Left renal pelvis (tissue), 4 donors: ENCODE measurements at places on chromosomes 11 and 22. TPM values are rescaled to one million over a fixed set of nuclear protein-coding genes. Genes with fewer than 3 reads are reported as not detected.
A peak's percentile ranks its signal among the peaks of the same experiment; 100 is the strongest.

Gene HTATIP2
- 2.0 TPM for polyA plus RNA-seq

Gene IGLL1
- 1.5 TPM for polyA plus RNA-seq

Gene SLC16A8
- 2.2 TPM for polyA plus RNA-seq

Gene SCGB1C1
- not detected for polyA plus RNA-seq

Gene TCN1
- polyA plus RNA-seq = 0.57 TPM

Gene MMP27
- not detected for polyA plus RNA-seq

GRCh38 chr11:64659417-64660144 is 63.4 kb downstream of the NRXN2 start:
- no peak for DNase-seq

- DNase-seq = no peak
These were observed 48.2 kb downstream of the HORMAD2 start for GRCh38 chr22:30128511-30128910.

DNA sequence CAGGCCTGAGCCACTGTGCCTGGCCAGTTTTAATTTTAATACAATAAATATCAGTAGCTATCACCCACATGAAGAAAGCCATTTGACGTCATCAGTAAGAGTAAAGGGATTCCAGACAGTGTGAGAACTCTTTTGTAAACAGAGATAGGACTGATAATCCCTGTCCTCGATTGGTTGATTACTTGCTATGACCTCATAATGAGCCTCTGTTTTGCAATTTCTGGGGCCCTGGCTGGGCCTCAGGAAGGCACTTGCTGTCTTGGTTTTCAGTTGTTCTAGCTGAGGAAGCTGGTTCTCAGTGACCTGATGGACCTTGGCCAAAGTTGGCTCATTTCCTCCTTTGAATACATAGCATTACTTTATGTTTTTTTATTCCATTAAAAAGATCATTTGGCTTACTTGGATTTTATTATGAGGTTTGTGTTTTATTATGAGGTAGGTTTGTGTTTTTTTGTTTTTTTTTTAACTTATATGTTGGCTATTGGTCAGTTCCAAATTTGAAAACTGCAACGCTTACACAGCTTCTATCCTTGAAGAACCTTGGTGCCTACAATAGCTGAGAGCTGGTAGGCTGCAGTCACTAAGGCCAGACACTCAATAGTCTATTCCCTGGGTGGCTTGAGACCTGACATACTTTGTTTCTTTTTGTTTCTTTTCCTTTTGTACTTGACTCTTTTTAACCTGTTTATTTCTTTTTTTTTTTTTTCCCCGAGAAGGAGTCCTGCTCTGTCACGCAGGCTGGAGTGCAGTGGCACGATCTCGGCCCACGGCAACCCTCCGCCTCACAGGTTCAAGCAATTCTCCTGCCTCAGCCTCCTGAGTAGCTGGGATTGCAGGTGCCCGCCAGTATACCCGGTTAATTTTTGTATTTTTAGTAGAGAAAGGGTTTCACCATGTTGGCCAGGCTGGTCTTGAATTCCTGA is 20.0 kb downstream of the MARK2 start:
- no peak for DNase-seq

- no peak for DNase-seq
These were observed 80.9 kb upstream of the CSNK2A3 start for GRCh38 chr11:11433960-11434359.

DNA sequence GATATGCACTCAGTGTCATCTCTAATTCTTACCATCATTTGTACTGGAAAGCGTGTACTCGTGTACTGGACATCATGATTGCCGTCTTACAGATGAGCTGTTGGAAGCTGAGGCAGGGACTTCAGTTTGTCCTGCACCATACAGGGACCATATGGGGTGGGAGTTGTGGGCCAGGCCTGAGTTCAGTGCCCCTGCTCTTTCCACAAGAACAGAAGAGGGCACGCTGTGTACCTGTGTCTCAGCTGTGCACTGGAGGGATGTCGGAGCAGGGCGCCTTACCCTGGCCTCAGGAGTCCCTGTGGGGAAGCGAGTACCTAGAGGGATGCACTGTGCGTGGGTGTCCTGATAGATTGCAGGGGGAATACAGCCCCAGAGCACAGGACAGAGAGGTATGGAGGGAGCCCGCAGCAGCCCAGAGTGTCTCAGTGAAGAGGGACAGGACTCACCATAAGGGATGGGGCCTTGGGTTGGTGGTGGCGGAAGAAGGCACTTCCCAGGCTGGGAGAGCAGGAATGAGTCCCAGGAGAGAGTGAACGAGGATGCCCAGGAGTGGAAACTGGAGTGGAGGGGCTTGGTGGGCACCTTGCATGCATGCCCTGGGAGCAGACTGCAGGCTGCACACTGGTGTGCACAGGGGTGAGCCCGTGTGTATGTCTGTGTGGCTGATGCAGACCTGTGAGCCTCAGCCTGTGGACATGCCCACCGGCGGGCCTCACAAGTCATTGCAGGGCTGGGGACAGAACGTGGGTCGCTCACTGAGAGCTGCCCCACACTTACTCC is 329.7 kb downstream of the TBC1D22A start:
- DNase-seq = no peak

- no peak for DNase-seq
These were observed 6.3 kb upstream of the MCHR1 start for GRCh38 chr22:40673017-40673416.

DNA sequence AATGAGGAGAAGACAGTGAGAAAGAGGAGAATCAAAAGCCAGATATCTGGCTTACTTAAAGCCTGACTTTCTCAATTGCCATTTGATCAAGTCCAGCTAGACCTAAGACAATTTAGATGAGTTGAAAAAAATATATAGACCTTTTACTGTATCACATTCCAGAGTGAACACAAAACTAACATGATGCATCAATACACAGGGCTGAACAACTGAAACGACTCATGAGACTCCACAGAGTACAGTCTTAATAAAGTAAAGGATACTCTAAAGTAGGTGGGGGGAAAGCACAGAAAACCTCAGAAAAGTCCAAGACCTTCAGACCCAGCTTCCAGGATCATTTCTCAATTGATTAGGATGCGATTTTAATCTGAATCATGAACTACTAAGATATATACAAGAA is 95.3 kb upstream of the OR9G4 start:
- DNase-seq = no peak

- no peak for DNase-seq
These were observed 107.0 kb upstream of the THY1 start for GRCh38 chr11:119529936-119530335.

GRCh38 chr11:9103542-9104276 is 12.3 kb upstream of the SCUBE2 start:
- DNase-seq = no peak

- no peak for DNase-seq
These were observed 17.1 kb downstream of the APOL4 start for GRCh38 chr22:36184433-36185025.

- no peak for DNase-seq
These were observed 180.9 kb downstream of the KIF18A start for GRCh38 chr11:27926981-27927481.

GRCh38 chr22:36757668-36758211 is 18.2 kb downstream of the IFT27 start:
- no peak for DNase-seq

DNA sequence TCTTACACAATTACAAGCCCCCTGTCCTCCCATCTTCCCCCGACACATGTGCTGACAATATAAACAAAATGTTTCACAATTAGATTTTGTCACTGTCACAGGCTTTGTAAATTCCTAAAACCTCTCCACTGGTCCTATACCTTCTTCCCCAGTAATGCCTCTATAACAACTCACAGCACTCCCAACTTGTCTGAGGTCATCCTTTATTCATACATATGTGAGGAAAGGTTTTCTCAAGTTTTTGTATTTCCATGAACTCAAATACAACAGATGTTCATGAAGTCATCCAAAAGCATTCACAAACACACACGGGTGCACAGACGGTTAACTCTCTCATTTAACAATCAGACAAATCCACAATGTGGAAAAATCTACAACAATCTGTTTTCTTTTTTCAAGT is 1.9 kb downstream of the OR52H1 start:
- DNase-seq = no peak

- no peak for DNase-seq
These were observed 48.1 kb upstream of the FGF3 start for GRCh38 chr11:69867076-69868005.

DNA sequence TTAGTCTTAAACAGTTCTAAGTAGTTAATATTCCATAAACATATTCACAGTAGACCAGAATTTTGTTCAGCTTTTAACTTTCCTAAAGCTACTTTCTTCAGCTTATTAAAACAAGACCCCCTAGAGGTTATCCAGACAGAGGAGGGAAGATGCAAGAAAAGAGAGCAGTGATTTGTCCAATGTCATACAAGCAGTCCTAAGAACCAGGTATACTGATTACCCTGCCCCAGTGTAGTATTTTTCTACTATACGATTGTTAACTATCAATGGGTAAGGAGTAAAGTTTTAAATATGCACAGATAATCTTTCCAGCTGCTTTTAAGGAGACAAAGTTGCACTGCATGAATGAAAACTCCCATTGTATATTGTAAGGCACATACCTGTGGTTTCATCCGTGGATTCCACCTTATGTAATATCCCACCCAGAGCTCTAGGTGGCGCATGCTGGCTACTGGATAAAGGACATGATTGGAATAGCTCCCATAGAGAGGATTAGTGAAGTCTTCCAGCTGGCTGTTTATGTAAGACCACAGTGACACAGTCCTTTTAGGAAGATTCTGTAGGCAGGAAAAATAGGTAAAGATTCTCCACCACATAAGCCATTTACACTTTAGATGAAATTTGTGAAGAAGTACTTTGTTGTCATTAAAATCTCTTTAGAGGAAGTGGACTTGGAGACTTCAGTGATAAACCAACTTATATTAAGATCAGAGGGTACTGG is 45.6 kb downstream of the CEP57 start:
- DNase-seq = peak; percentile 55

- DNase-seq = no peak
These were observed 12.4 kb downstream of the OR51B6 start for GRCh38 chr11:5363679-5364078.

DNA sequence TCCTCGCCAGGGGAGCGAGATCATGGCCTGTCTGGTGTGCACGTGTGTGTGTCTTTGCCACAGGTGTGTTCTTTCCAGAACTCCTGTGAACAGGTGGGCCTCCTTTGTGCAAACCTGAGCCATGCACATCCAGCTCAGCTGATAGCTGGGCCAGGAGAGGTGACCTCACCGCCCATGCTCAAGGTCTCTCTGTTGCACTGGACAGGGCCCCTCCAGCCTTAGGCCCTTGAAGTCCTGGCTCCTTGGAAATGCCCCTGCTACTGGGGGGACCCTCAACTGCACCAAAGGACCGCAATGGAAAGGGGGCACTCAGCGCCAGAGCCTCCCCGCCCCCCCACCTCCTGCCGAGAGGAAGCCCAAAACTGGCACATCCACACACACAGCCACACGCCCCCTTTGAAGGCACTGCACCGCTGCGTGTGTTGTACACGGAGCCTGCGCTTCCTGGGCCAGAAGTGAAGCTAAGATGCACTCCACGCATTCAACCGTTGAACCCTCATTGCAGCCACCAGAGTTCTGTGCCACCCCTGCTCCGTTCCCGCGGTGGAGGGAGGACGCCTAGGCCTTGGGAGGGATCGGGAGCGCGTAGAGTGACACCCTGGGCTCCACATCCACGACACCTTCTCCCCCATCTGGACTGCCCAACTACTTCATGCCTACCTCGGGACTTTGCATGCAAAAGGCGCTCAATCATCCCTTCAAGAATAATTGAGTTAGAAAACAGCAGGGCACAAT is 16.4 kb upstream of the IL2RB start:
- DNase-seq = no peak
